ENCODE measurements at places on chromosomes 11 and 22.

DNA sequence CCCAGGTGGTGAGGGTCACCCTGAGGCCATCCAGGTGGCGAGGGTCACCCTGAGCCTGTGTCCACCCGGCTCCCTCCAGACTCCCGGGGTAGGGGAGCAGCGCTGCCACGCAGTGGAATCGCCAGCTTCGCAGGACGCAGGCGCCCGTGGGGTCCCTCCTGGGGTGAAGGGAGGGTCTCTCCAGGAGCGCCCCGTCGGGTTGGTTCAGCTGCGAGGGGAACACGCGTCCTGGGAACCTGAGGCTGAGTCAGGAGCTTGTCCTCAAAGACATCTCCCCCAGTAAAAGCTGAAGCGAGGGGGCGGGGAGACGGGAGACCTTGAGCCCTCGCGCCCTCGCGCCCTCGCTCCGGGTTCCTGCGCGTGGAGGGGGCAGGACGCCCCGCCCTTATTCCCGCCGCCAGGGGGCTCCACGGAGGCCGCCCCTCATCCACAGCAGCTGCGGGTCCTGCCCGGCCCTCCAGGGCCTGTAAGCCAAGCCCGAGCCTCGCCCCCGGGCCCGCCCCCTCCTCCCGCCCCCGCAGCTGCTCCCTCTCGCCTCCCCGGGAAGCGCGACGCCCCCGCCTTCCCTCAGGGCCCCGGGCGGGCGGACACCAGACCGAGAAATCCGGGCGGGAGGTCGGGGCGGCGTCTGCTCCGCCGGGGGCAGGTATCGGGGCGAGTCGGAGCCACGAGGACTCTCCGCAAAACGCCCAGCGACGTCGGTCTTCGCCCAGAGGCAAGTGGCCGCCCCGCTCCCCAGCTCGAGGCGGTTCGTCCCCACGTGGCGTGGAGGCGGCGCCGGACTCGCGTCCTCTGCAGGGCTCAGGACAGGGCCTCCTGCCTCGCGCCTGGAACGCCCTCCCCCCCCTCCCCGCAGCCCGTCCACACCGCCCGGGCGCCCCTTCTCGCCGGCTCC is 22.8 kb downstream of the PIM3 start:
- no peak for DNase-seq

GRCh38 chr11:114083391-114084252 is 24.1 kb downstream of the ZBTB16 start:
- DNase-seq: no peak

- no peak for DNase-seq
Measured at GRCh38 chr11:23097891-23098290, 237.6 kb upstream of the CCDC179 start.

DNA sequence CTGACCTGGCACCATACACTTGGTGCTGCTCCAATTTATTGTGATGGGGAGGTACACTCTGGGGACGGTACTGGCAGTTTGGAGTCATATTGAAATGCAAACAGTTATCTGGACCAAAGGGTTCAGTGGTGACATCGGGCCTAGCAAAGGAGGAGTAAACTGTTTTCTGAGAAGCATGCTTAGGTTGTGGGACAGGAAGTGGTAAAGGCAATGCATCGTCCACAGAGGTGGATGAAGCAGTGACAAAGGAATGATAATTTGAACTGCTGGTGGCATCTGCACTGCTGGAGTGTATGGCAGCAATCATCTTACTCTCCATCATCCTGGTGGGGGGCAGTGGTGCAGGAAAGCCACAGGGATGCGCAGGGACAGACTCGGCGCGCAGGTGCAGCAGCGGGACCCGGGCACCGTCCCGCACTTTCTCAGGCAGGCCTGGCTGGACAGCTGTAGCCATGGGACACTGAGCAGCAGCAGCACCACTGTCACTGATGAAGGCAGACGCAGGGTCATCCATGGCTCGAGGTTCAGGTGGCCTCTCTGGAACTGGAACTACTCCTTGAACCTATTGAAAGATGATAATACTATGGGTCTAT is 28.0 kb upstream of the TP53AIP1 start:
- no peak for DNase-seq

- DNase-seq: no peak
Measured at GRCh38 chr11:13277768-13278608, at the start of gene BMAL1. TSS of gene BMAL1 (plus strand) at chr11:13277790. CDS start at chr11:13354309, 76,519 bp downstream.

GRCh38 chr22:45064313-45065278 is 54.8 kb upstream of the PHF21B start:
- no peak for DNase-seq

GRCh38 chr11:33790040-33790439 is 15.7 kb upstream of the FBXO3 start:
- no peak for DNase-seq

DNA sequence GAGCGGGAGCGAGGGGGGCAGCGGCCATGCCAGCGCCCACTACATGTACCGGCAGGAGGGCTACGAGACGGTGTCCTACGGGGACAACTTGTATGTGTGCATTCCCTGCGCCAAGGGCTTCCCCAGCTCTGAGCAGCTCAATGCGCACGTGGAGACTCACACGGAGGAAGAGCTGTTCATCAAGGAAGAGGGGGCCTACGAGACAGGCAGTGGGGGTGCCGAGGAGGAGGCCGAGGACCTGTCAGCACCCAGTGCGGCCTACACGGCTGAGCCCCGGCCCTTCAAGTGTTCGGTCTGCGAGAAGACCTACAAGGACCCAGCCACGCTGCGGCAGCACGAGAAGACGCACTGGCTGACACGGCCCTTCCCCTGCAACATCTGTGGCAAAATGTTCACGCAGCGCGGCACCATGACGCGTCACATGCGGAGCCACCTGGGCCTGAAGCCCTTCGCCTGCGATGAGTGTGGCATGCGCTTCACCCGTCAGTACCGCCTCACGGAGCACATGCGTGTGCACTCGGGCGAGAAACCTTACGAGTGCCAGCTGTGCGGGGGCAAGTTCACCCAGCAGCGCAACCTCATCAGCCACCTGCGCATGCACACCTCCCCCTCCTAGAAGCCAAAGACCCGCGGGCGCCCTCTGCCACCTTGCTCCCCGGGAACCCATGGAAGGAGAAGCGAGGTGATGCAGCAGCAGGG is 20.9 kb upstream of the TMEM191C start:
- no peak for DNase-seq

- DNase-seq: no peak
Measured at GRCh38 chr11:100671471-100671870, 15.6 kb upstream of the ARHGAP42 start.

GRCh38 chr11:103077554-103077953 is 14.4 kb downstream of the DCUN1D5 start:
- DNase-seq: no peak

- no peak for DNase-seq
Measured at GRCh38 chr11:44766972-44767278, 40.2 kb downstream of the TSPAN18 start.

DNA sequence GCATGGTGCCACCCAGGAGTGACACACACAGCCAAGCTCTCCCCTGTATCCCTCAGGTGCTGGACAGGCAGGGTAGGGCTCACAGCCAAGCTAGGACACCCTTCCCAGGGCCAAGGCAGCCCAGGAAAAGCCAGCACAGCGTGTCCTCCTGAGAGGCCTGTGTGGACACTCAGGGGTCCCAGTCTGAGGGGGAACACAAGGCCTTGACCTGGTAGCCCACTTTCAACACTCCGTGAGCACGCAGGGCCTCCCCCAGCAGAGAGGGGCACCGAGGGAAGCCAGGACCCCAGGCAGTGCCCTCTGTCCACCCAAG is 24.9 kb downstream of the OSBPL5 start:
- DNase-seq: no peak

DNA sequence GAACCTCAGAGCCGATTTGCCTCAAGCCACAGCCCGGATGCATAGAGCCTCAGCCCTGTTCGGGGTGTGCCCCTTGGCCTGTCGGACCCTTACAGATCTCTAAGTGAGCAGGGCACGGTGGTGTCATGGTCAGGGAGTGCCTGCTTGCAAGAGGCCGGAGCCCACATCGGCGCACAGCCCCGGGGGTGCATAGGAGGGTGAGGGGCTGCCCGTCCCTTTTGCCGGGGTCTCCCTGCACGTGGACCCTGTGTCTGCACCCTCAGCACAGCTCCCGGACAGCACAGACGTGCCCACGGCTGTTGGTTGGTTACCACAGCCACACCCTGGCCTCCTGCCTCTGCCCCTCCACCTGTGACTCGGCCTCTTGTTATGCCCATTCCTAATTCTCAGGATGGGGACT is 6.5 kb downstream of the RAB36 start:
- DNase-seq: no peak

DNA sequence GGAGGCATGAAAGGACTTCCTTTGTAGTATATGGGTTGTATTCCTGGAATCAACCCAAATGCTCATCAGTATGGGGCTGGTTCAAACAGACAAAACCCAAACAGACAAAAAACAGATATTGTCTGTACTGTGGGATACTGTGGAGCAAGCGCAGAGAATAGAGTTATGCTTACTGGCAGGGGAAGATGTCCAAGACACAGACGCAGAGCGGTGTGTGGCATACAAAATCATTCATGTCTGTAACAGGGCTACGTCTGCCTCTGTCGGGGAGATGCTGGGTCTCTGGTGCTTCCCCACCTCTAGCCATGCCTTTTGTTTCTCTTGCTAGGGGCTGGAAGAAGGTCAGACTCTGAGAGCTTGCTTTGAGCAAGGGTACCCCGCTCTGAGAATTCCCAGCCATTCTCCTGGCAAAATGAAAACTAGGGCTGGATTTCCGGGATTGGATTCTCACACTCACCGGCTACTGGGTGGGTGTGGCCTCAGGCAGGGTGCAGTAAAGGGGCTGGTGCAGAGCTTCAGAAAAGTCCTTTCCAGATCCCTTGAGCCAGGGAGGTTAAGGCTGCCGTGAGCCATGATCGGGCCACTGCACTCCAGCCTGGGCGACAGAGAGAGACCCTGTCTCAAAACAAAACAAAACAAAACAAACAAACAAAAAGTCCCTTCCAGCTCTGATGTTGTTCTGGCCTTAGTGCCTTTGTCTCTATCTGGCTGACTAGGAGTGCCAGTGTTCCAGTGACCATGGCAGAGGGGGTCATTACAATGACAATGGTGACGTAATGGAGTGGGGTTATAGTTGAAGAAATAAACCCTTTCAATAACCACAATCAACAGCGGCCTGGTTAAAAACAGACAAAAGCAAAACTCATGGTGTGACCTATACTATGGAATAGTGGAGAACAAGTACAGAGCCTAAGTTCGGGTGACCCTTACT is 2.9 kb upstream of the ABCC8 start:
- peak; percentile 31 for DNase-seq

All from SW 1271 (cell line).